NCI-H526 treated with DMSO at 0.1 percent for 48 hours (cell line): ENCODE measurements at places on chromosomes 16 and 17.

DNA sequence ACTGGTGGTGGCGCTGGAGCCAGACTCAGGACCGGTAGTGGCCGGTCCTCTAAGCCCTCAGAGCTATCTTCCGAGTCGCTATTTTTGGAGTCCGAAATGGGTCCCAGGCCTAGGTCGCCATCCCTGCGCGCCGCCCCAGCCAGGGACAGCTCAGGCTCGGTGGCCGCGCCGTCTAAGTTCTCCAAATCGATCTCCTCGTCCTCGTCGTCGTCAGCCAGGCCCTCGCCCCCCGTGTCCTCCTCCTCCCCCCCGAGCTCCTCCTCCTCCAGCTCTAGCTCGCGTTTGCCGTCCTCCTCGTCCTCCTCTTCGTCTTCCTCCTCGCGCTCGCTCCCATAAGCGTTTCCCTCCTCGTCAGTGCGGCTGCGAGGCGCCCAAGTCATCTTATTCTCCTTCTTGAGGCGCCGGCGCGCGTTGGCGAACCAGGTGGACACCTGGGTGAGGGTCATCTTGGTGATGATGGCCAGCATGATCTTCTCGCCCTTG, 1.6 kb downstream of the IRX3 start:
- DNase-seq = no peak

DNA sequence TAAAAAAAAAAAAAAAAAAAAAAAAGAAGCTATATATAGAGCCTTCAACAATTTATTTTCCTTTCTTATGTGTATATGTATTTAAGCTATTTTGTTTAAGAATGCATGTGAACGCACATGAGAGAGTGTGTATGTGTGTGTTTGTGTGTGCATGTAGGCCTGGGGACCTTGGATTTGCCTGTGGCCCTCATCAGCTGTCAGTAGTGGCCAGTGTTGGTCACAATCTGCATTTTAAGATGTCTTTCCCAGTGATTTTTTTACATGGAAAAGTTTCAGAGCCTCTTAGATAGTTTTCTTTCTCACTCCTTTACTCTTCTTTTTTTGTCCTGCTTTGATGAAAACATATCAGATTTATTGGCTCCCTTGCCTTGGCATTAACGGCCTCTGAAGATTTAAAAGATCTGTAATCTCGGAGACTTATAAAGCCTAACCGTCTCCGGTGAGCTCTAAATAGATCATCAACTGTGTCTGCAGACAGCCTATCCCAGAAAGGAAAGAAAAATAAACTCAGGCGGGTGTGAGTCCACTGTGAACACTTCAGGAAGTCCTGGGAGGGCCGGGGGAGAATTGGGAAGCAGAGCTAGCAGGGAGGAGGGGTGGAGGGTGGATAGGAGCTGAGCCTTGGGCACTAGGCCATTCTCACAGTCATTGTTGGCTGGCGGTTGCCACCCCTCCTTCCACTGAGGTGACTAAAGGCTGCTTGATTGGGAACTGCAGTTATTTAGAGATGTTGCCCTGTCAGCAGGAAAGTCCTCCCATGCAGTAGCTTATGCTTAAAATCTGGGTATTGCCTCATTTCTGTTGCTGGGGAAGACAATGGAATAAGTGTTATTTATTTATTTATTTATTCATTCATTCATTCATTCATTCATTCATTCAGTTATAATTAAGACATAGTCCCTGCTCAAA, 86.8 kb downstream of the WWP2 start:
- no peak for DNase-seq

DNA sequence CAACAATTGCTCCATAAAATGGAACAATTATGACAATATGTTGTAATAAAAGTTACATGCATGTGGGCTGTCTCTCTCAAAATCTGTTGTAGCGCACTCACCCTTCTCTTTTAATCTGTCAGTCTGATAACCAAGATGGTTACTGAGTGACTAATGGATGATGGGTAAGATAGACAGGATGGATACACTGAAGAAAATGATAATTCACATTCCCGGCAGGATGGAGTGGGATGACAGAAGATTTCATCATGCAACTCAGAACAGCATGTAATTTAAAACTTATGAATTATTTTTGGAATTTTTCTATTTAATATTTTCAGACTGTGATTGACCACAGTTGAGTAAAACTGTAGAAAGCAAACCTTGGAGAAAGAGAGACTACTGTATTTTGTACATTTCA, 30.5 kb downstream of the CDH13 start:
- DNase-seq = no peak

- no peak for DNase-seq
Measured at GRCh38 chr17:64336760-64337413, 53.8 kb downstream of the PECAM1 start.

DNA sequence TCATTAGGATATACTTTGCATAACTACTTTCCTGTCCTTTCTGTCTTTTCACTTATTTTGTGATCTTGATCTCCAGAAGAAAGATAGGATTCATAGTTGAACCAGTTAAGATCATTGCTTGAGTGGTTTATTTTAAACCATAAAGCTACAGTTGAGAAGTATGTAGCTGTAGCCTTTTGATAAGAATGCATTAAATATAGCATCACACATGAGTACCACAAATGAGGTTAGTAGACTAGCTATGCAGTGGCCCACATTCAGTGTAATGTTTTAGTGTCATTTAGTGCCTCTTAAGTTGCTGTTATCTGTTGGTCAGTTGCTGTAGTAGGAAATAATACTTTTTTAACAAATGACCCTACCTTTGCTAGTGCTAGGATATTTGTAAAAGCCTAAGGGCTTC, 1.3 kb downstream of the NLK start:
- DNase-seq = no peak

DNA sequence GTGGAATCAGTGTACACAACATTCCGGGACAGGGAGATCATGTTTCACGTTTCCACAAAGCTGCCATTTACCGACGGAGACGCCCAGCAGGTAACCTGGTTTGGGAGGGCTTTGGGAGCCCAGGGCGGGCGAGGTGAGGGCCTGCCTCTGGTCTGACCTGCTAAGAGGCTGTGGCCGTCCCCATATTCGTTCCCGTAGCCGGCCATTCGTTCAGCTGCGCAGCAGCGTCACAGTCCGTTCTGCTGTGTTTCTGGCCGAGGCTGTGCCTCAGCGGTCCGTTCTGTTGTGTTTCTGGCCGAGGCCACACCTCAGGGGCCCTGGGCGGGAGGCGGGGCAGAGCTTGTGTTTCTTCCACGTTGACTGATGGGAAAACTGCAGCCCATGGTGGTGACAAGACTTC, 68.0 kb downstream of the OR1D5 start:
- DNase-seq = no peak

DNA sequence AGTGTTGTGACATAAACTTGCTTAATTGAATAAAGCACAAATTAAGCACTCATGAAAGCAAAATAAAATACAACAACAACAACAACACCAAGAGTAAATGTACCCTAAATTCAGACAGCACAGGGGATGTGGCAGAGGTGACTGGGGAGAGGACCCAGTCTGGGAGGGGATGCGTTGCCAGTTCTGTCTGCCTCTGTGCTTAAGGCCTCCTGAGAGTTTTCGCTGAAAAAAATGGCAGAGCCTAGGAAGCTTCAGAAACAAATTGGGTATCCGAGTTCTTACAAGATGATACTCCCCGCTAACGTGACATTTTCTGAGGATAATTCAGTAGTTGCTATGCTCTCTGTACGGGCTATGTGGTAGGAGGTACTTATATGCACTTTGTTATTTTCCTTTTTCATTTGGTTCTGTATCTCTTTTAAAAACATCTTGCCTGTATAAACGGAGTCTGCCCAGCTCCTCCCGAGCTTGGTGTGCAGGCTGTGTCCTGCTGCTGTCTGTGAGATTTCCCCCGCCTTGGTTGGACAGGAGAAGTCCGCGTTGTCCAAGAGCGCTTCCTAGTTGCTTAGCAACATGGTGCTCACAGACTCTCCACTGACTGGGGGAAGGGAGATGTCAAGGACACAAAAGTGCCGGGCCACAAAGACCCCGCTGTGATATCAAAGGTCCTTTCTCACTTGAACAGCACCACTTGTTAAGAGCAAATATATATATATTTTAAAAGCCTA, 134.2 kb upstream of the CPHXL start:
- peak; percentile 9 for DNase-seq

DNA sequence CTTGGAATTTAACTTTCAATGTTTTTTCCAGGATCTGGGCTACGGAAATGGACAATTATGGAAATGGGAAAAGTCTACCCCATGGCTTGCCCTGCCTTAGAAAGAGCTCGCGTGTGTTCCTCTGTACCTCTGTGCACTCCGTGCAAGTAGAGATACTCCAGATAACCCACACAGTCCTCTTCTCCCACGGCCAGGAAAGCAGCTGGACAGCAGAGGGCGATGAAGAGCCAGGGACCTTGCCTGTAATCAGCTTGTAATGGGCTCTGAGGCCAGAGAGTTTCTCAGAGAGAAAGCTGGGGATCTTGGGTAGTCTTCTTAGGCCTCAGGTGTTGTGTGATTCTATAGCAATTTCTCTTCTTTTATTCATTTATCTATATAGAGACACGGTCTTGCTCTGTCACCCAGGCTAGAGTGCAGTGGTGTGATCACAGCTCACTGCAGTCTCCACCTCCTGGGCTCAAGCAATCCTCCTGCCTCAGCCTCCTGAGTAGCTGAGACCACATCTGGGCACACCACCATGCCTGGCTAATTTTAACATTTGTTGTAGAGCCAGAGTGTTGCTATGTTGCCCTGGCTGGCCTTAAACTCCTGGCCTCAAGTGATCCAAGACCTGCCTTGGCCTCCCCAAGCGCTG, 2.4 kb upstream of the SOCS7 start:
- DNase-seq = peak; percentile 64

- no peak for DNase-seq
Measured at GRCh38 chr17:14211246-14211645, 25.4 kb downstream of the CDRT15 start.

GRCh38 chr16:9898555-9898954, 283.7 kb downstream of the GRIN2A start:
- no peak for DNase-seq

DNA sequence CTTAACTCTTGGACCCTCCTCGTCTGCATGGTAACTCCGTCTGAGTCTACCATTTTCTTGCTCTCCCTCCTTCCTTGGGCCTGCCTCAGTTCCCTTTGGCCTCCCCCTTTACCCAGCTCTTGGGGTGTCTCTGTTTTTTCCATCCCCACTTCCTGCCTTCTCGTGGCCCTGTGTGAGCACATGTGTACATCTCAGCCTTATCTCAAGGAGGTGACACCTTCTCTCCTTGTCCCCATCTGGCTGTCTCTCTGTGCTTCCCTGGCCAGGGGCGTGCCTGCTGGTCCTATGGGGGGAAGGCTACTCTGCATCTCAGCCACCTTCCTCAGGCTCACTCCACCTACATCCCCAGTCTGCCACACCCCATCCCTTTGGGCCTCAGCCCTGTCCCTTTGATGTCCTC, 6.6 kb downstream of the CTF1 start:
- DNase-seq = no peak

- no peak for DNase-seq
Measured at GRCh38 chr17:82615084-82616020, 32.9 kb downstream of the WDR45B start.

GRCh38 chr17:39094607-39095308, 56.7 kb downstream of the PLXDC1 start:
- no peak for DNase-seq

GRCh38 chr17:40810494-40810893, 10.7 kb upstream of the KRT28 start:
- no peak for DNase-seq

- DNase-seq = no peak
Measured at GRCh38 chr16:1906055-1906845, 12.0 kb downstream of the HS3ST6 start.

DNA sequence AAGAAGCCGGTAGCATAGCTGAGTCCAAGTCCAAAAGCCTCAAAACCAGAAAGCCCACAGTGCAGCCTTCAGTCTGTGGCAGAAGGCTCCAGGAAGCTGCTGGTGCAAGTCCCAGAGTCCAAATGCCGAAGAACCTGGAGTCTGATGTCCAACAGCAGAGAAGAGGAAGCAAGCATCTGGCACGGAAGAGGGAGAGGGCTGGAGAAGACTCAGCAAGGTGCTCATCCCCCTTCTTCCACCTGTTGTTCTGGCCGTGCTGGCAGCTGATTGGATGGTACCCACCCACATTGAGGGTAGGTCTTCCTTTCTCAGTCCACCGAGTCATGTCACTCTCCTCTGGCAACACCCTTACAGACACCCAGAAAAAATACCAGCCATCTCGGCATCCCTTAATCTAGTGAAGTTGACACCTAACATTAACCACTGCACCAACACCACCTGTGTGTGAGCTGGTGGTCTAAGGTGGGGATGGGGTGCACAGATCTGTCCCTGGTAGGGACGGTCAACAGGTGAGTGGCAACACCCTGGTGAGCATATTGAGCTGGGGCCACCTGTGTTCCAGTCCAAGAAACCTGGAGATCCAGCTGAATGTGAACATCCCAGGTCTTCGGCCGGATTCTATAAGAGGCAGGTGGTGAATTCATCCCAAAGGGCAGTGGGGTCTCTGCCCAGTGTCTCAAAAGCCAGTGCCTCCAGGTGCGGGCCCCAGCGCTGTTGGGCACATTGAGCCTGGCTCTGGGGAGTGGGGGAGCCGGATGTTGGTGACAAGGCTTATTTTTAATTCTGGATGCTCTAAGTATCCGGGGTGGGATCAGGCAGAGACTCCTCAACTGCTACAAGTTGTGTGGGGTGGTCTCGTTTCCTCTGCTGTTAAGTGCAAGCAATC, 9.8 kb downstream of the MIEF2 start:
- no peak for DNase-seq

GRCh38 chr16:21268236-21268635, 9.9 kb downstream of the CRYM start:
- DNase-seq = no peak

DNA sequence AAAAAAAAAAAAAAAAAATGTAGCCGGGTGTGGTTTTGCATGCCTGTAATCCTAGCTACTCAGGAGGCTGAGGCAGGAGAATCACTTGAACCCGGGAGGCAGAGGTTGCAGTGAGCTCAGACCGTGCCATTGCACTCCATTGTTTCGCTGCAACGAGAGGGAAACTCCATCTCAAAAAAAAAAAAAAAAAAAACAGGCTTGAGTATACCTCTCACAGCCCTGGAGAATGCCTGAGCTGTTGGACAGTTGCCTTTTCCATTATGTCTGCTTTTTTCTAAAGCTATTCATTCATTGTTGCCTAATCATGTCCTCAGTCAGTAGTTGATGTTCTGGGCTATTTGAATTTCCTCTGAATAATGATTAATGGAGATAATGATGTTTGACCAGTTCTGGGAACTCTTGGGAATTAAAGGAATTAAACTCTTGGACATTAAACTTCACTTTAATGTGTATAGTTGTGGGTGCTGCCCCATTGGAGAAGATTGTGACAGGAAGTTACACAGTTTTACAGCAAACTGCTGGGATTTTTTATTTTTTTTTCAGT, 11.8 kb downstream of the HMOX2 start:
- no peak for DNase-seq

DNA sequence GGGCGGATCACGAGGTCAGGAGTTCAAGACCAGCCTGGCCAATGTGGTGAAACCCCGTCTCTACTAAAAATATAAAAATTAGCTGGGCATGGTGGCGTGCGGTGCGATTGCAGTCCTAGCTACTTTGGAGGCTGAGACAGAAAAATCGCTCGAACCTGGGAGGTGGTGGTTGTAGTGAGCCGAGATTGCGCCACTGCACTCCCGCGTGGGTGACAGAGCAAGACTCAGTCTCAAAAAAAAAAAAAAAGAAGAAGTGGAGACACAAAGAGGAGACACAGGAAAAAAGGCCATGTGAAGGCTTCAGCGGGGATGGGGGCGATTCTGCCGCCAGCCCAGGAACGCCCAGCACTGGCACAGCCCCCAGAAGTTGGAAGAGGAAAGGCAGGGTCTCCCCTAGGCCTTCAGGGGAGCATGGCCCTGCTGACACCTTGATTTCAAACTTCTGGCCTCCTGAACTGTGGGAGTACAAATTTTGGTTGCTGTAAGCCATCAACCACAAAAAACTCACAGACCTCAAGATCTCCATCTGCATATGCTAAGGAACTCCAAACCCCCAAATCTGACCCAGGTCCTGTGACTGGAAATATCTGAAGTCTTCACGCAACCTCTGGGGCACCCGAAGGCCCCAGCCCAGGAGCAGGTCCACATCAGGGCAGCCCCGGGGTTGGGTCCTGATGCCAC, 7.0 kb downstream of the SGSH start:
- no peak for DNase-seq
